ENCODE measurements at places on chromosomes 6 and 20.

DNA sequence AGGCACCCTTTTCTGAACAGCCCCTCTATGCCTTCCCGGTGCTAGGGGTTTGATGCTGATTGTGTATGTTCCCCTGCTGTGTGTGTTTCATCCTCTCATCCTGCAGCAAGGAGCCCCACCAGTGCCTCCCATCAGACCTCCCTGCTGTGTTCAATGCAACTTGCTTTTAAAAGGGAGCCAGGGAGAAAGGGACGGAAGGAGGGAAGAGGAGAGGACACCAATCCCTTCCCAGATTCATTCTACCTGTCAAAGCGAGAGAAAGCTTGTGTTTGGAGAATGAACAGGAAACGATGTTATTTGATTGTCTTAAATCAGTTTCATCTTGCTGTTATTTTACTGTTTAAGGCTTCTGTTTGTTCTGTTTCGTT lies 259.2 kb downstream of the ADGB start:
- no peak for DNase-seq

DNA sequence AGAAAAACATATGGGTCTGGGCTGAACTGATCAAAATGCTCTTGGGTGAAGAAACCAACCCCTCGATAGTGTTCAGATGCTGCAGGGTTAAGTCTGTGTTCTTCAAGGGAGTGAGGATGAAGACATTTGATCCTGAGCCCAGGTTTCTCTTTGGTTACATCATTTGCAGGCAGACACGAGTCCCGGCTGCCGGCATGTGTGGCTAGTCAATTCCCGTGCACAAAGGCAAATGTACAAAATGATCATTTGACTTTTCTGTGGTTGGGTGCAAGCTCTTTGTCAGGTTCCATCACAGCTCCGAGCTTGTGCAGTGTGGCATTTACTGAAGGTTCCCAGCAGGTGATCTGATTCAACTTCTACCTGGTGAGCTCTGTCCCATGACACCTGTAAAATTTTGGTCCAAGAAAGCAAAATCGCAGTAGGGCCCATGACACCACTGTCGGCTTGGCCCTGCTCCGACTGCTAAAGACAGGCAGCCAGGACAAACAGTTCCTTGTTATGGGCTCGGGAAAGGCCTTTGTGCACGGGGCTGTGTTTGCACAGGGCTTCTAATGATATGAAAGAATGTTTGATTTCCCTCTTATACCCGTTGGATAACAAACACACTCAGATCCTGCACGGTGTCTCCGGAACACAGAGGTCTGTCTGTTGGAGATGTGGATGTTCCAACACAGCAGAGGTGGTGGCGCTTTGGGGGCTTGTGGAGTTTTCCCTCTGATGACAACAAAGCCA lies 46.9 kb downstream of the GJA10 start:
- DNase-seq = no peak

GRCh38 chr20:6838181-6838826 lies 70.8 kb downstream of the BMP2 start:
- DNase-seq = peak; percentile 28

GRCh38 chr6:47164877-47165276 lies 122.7 kb upstream of the ADGRF1 start:
- no peak for DNase-seq

DNA sequence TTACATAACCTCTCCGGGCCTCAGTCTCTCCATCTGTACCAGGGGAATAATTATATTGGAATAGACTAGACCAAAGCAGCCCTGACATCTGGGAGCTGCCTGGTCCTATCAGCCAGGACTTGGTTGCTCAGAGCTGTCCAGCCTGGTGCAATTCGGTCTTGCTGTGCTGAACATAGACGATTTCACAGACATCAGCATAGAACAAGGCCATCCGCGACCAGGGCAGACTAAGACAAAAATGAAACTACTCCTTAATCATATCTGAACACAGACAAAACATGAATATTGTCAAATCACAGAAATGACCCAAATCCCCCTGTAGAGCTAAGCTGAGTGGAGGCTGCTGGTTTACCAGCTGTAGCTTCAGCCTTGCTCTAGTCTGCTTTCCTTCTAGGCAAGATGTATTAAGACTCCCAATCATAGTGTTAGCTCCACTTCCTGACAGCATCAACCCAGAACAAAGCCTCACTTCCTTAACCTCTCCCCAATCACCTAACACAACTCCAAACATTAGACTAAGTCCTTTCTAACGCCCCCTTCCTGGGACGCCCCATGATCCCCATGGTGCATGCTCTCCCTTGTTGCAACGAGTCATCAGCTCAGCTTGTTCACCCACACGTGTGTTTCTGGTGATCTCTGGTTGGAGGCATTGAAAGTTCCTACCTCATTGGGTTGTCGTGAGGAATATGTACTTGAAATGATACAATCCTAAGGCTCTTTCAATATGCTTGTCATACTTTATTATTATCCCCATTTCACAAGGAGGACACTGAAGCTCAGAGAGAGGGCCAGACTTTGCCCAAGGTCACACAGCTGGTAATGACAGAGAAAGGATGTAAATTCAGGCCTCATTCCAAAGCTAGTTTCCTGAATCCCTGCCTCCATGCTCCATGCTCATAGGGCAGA lies 3.5 kb upstream of the MAPK13 start:
- DNase-seq = no peak

GRCh38 chr6:154159126-154159525 lies 120.1 kb downstream of the OPRM1 start:
- no peak for DNase-seq
